ENCODE measurements at places on chromosomes 5 and 9. TPM values are rescaled to one million over a fixed set of nuclear protein-coding genes. Genes with fewer than 3 reads are reported as not detected.

The NUTM2F gene
- total RNA-seq: not detected

The HSD17B3 gene
- not detected for total RNA-seq

The TEX48 gene
- not detected for total RNA-seq

The NEUROG1 gene
- not detected for total RNA-seq

The ROR2 gene
- not detected for total RNA-seq

The SPAAR gene
- total RNA-seq: not detected

The PPP3R2 gene
- not detected for total RNA-seq

The COL23A1 gene
- 0.10 TPM for total RNA-seq

The ACTL7B gene
- total RNA-seq: under 0.01 TPM
